CD4-positive, alpha-beta T cell treated with Interleukin-21 for 1 hour (primary cell): ENCODE measurements at places on chromosomes 7 and 10.

- no peak for DNase-seq
Observed at GRCh38 chr10:33822774-33823173, 488.3 kb upstream of the NRP1 start.

DNA sequence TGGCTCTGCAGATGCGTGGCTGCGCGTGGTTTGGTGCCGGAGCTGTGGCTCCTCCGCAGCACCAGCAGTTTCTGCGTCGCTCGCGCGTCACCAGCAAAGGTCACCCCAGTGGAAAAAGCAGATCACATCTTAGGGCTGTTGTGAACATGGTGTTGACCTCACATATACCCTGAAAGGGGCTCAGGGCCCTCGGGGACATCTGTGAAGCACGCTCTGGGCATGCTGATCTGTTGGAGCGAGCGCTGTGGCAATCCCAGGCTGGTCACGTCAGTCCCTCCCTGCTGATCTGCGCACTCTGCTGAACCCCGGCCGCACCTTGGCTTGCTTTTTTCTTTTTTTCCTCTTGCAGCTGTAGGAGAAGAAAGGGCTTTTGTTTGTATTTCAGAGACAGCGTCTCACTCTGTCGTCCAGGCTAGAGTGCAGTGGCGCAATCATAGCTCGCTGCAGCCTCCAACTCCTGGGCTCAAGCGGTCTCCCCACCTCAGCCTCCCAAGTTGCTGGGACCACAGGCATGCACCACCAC lies 33.3 kb upstream of the AP5Z1 start:
- DNase-seq, result no peak

- DNase-seq, result no peak
Observed at GRCh38 chr7:44477938-44478337, 12.5 kb downstream of the NUDCD3 start.

DNA sequence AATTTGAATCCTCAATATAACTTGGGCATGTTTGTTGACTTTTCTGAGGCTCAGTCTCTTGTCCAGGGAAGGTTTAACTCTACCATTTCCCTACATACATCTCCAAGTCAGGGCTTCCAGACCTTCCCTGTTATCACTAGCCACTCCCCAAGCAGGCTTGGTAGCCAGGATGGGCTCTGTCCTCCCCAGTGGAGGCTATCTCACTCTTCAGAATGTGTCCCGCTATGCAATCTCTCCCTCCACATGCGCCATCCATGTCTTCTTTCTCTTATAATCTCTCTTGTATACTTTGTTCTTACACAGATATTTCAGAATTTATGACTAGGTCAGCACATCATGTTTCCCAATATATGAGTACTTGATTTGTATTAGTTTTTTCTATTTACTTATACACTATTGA lies 310.4 kb downstream of the HGF start:
- DNase-seq, result no peak

- no peak for DNase-seq
Observed at GRCh38 chr10:127018298-127018650, 113.0 kb downstream of the DOCK1 start.

- no peak for DNase-seq
Observed at GRCh38 chr10:3169271-3169670, 3.3 kb downstream of the PITRM1 start.

DNA sequence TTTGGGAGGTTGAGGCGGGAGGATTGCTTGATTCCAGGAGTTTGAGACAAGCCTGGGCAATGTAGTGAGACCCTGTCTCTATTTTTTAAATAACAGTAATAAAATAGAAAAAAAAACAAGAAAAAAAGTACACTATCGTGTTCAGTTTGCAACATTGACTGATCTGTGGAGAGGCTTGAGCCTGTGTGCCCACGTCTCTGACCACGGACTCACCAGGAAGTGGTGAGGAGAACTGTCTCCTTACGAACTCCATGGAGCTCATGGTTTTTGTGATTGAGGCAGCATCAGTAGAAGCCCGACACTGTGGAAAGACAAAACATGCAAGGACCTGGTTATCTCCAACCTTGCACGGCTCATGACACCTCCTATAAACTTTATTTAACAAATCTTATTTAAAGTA lies 23.9 kb upstream of the DNAJB6 start:
- DNase-seq, result no peak

DNA sequence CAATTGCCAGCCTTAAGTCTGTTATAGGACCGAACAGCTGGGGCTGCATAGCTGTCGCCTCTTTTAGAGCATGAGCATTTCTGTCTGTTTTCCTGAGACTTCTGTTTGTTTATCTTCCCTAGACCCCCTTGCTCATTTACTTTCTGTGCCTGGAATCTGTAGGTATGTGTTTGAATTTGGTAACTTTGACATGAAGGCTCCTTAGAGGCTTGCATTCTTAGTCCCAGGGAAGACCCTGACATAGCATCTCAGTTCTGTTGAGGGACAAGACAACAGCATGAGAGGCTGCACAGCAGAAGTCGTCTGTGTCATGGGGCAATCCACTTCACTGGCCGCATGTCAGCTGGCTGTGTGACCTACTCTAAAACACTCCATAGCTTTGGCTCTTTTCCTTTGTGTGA lies 58.7 kb downstream of the KLHDC10 start:
- DNase-seq, result no peak

DNA sequence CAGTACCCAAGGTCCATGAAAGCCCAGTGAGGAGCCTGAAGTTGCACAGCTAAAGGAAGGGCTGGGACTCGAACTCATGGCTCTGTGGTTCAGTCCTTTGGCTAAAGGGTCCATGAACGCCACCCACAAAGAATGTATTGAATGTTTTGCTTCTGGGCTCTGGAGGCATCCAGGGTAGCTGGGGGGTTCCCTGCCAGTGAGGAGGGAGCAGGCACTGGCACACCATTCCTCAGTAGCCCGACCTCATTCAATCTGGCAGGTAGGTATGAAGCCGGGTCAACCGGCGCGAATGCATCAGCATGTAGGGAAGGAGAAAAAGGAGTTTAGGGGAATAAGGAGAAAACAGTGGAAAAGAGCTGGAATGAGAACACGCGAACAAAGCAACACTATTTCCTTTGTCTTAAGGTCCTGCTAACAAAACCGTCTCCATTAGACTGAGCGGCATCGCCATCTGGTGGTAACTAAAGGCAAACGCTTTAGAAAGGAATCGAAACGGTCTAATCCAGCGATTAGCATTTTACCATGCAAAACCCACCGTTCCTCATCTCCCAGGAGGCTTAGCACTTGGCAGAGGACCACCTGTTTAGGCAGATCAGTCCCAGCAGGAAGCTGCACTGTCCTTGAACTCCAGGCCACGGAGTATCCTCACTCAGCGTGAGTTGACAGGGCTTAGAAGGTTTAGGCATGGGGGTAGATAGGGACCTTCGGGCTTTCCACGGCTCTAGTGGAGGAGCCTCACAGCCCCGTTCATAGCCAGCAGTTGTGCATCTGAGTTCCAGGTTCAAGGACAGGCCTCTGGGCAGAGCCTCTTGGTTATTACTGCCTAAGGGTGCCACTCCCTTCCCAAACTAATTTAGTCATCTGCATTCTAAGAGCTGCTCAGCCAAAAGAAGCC lies 122.8 kb downstream of the UBE2H start:
- peak; percentile 65 for DNase-seq

DNA sequence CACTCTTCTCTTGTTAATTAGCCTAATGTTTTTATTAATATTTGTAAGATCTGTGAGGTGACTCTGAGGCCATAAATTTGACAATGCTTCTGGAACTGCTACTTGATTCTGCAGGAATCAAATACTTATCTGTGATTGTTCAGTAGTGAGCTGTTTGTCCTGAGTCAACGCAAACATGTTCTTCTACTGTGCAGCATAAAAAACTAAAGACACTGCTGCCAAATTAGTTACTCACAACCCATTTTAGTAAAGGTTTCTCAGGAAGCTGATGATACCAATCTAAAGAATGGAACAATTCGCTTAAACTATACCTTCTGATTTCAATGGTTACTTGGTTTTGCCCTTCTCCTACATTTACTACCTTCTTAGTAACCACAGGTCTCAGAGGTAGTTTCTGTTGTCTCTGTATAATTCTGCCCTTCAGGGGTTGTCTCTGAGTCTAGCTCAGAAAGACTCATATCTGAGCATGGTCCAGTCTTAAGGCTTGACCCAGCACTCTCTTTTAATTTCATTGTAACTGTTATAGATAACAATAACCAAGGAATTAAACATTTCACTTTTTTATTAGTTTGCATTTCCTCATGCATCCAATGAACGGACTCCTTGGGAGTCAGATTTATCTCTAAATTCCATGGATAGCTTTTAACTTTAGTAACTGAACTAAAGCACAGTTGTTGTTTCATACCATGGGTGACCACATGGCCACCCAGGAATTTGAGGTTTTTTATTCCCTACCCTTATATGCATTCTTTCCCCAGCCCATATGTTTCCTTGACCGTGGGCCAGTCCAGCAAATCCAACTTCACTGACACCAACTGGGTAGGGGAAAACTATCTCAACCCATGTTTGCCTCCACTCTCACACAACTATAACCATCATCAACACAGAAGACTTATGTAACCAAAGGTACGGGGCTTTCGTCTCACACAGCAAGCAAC lies 309.5 kb upstream of the TEX47 start:
- no peak for DNase-seq

DNA sequence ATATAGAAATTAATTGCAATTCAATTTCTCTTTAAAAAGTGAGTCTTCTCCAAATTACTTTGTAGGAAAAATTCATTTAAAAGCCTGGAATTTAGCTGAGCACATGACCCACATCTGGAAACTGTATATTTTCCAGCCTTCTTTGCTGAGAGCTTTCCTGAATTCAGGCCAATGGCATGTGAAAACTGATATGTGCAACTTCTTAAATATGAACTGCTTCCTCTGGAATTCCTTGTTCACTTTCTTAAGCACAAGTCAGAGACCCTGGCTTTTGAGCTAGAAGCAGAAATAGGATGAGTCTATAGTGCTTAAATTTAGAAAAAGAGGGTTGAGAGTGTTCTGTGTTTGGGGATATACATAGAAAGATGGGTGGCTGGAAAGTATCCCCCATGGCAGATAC lies 365.1 kb upstream of the MTPN start:
- DNase-seq, result no peak

- no peak for DNase-seq
Observed at GRCh38 chr10:90112681-90113080, 411.3 kb downstream of the KIF20B start.

GRCh38 chr10:120891365-120891764 lies 40.2 kb downstream of the WDR11 start:
- DNase-seq, result no peak

DNA sequence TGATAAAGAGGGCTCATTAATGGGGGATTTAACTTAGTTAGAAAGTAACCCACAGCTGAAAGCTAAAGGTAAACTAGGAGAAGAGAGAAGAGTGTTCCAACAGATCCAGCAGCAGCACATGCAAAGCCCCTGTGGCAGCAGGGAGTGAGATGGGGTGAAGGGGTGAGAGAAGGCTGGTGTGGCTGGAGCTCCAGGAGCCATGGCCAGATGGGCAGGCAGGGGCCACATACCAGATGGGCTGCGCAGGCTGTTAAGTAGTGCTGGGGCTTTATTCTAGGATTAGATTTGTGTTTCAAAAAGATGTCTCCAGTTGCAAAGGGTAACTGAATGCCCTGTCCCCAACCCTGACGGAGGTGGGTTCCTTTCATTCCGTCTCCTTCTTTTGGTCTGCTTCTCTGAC lies 33.2 kb downstream of the HIF1AN start:
- no peak for DNase-seq

- DNase-seq, result no peak
Observed at GRCh38 chr7:120168066-120168465, 104.9 kb upstream of the KCND2 start.

DNA sequence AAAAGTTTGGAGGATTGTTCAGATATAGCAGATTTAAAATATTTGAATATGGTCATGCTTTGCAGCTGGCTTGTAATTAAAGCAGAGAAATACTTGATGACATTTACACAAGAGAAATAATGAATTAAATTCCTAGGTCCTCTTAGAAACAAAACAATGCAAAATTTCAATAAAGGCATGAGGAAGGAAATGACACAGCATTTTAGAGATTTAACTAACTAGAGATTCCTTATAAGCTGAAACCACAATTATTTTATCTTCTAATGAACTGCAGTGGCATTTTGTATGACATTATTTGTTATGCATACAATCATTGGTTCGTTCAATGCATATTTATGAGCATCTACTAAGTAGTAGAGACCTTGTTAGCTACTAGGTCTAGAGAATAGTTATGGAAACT lies 490.9 kb downstream of the ZWINT start:
- DNase-seq, result no peak

GRCh38 chr10:113411456-113411855 lies 141.4 kb upstream of the HABP2 start:
- no peak for DNase-seq

GRCh38 chr10:14124941-14125340 lies 205.8 kb downstream of the FRMD4A start:
- DNase-seq, result no peak

- DNase-seq, result no peak
Observed at GRCh38 chr7:151225948-151226510, 976 bp downstream of the ABCF2 start.

- DNase-seq, result no peak
Observed at GRCh38 chr10:101939729-101940128, 96.1 kb upstream of the KCNIP2 start.

DNA sequence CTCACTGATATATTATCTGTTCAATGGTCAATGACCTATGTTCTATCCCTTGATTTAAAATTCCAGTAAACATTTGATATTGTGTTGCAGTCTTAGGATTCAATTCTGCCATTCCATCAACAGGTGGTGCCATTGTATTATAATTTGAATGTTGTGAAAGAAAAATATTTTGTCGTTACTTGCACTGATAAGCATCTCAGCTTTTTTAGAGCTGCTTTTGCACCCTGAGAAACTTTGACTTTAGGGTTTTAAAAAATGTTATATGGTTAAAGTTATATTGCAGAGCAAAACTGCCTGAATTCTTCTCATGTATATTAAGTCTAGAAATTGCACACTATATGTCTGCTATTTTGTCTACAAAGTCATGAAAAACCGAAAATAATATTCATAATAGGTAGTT lies 18.8 kb upstream of the MINDY3 start:
- peak; percentile 47 for DNase-seq

GRCh38 chr7:46143949-46144917 lies 223.2 kb upstream of the IGFBP3 start:
- no peak for DNase-seq

DNA sequence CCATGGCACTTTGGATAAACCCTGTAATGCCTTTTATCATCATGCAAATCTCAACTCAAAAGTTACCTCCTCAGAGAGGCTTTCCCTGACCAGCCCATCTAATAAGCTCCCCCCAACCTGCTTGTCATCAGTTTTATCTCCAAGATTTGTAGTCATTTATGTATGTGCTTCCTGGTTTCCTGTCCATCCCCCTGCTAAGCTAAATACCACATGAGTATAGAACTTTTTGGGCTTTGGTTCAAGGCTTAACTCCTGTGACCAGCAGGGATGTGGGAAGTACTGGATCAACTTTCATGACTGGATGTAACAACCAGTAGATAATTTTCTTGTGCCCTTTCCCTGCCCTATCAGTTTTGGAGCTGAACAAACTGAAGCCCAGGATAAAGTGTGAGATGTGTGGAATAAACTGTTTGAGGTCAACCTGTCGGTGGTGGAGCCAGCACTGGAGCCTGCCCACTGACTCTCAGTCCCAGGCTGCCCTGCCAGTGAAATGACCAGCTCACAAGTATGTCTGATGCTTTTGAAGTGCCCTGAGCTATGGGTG lies 148.6 kb downstream of the CYP26A1 start:
- DNase-seq, result no peak
